ENCODE measurements at places on chromosomes 5 and 9.
A peak's percentile ranks its signal among the peaks of the same experiment; 100 is the strongest.

DNA sequence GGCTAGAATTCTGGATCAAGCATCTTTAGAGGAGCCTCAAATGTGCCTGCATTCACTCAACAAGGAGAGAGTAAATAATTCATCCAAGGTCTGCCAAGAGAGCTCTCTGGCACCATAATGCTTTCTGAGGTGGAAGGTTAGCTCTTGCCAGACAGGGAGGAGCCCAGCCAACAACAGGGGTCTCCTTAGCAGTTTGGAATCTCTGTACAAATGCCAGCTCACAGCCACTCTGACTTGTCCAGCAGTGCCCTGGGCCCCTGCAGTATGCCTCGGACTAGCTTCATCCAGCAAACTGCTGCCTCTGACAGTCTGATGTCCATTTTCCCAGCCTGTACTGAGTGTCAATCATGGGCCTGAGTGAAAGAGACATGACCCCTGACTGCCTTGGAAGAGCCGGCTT lies 127.2 kb upstream of the SLC44A1 start:
- DNase-seq = no peak

- DNase-seq = no peak
Observed at GRCh38 chr9:7690014-7690413, 109.6 kb downstream of the DMAC1 start.

DNA sequence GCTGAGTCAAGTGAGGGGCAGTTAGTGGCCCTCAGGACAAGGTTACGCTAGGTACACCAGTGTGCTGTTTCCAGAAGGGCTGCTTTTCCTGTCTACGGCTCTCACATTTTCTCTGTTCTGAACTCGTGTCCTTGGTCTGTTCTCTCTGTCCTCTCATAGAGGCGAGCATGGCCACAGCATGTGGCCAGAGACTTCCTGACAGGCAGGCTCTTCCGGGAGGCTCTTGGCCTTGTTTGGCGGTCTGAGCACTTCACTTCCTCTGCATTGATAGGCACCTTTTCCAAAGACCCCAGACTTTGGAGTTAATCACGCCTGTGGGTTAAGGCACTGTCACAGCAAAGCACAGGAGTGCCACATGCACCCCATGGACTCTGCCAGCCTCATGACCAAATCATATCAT lies 1.2 kb downstream of the CKMT2 start:
- no peak for DNase-seq

GRCh38 chr9:25418974-25419373 lies 259.3 kb downstream of the TUSC1 start:
- no peak for DNase-seq

GRCh38 chr5:80754900-80755299 lies 100.1 kb upstream of the DHFR start:
- no peak for DNase-seq

- DNase-seq = no peak
Observed at GRCh38 chr5:155008669-155009068, 4.9 kb upstream of the KIF4B start.

DNA sequence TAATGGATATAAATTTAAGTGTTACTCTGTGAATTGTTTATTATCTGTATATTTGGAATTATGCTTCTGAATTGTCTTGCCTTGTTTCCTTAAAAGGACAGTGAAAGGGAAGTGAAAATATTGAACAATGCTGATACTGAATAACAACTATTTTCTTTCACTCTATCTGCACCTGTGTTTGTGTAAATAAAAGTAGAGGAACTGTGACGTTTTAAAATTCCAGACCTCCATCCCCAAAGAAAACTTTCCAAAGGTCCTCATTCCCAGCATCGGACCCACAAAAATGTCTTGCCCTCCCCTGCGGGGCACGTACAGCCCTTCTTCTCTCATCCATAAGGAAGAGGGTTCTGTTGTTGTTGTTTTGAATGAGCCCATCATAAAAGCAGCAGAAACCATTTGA lies 100.0 kb downstream of the NLN start:
- no peak for DNase-seq

DNA sequence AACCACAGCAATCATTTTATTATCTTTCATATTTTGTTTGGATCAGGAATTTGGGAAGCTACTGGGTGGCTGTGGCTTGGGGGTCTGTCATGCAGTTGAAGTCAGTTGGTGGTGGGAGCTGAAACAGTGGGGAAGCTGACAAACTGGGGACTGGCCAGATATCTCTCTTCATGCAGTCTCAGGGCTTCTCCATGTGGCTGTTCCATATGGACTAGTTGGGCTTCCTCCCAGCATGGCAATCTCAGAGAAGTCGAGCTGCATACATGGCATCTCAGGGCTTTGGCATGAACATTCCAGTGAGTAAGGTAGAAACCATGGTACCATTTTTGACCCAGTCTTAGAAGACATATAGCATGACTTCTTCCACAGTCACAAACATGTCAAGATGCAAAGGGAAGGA lies 274.8 kb downstream of the ENC1 start:
- no peak for DNase-seq

GRCh38 chr5:77010243-77010642 lies 20.0 kb upstream of the AGGF1 start:
- no peak for DNase-seq

DNA sequence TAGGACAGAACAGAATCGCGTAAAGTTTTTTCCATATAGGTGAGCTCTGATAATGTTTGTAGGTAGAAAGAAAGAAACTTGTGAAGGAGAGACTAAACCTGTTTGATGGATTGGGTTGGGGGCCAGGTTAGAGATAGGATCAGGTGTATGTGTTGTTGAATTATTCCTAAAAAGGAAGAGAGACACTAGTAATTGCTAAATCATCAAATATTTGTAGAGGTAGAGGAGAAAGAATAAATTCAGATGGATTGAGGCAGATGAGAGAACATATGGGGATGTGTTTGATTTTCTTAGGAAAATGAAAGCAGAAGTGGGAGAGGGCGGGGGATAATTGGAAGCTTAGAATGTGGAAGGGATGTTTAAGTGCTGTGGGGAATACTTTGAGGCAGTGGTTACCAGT lies 7.7 kb downstream of the ZCCHC7 start:
- DNase-seq = no peak

DNA sequence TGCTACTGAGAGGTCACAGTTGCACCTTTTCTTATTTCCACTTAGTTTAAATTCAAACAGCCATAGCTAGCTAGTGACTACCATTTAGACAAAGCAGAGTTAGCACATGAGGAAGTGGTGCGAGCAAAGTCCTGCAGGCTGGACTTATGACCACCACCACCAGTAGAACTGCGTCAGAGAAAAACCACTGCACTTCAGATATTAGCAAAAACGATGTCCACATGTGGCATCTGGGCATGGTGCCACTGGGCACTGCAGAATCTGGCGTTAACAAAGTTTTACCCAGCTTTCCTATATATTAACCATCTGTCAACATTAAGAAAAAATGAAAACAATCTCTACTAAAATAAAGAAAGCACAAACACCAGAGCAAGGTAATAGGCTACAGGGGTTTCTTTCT lies 80.1 kb downstream of the SPTLC1 start:
- DNase-seq = no peak

DNA sequence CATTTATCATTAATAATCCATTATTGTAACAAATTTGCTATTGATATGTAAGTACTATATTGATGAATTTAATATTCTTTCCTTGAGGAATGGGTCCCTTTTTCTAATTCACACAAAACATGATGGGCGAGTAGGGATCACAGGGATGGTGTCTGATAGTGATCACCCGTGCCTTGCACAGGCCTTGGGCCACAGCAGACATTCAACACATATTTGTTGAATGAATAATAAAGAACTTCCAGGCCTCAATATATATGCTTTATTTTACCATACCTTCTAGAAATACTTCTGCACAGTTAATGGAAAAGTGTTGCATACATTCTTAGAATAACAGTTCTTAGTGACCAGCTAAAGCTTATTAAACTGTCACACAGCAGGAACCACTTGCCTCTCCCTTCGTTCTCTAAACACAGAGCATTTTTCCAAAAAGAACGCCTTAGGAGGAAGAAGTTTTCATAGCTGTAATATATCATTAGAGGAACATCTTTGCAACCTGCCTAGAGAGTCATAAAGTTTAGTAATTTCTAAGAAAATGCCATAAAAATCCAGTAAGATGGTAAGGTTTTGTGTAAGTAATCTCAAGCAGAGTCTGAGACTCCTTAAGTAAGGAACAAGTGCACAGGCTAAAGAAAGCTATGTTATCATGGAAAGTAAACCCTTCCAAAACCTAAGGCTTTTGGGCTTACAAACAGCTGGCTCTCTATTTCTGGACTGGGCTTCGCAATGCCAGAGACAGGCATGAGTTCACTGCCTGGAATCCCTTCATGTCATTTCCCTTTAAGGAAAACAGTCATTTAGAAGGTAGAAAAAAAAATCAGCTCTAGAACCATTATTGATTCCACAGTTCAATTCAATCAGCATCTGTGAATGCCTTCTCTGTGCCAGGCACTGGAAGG lies 17.7 kb downstream of the TTLL11 start:
- no peak for DNase-seq

- DNase-seq = no peak
Observed at GRCh38 chr5:80871541-80871961, 88.6 kb upstream of the RASGRF2 start.

DNA sequence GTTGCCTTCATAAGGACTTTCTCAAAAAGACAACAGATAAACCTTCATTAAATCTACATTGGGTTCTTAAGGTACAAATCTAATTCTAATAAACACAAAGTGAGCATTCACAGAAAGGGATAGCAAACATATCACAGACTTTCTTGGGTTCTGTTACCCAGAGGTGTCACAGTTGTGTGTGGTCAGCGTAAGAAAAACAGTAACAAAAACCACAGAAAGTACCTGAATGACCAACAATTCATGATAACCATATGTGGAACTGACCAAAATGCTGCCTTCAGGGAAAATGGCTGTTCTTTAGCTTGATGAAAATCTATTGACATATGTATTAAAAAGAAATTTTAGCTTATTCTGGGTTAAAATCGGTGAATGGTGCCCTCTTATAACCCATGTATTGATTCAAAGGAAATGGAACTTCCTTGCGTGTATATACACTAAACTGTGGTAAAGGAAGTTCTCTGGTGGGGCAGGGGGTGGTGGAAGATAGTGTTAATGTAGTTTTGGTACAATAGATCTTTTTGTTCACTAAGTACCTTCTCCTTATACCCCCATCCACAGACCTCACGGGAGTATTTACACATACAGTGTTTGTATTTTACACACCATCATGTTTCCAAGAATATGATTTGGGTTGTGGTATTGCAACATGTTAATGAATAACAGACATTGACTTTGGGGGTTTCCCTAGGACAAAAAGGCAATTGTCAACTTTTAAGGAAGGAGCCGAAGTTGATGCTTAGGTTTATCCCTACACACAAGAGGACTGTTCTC lies 152.5 kb downstream of the APBA1 start:
- DNase-seq = no peak

DNA sequence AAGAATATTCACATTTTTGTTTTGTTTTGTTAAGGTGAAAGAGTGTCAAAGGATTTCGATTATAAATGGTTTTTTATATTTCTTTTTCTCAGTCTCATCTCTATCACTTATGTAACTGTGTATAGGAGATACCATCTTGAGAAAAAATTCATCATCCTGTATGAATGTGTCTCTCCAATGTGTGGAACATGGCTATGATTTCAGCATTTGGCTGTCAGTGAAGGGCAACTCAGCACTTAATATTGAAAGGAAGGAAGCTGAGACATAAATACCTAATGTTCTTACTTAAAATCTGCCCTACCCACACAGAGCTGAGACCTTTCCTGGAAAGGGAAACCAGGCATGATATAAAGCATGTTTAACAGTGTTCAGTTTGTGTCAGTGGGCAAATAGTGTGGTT lies 474.2 kb upstream of the RIOK2 start:
- DNase-seq = no peak

DNA sequence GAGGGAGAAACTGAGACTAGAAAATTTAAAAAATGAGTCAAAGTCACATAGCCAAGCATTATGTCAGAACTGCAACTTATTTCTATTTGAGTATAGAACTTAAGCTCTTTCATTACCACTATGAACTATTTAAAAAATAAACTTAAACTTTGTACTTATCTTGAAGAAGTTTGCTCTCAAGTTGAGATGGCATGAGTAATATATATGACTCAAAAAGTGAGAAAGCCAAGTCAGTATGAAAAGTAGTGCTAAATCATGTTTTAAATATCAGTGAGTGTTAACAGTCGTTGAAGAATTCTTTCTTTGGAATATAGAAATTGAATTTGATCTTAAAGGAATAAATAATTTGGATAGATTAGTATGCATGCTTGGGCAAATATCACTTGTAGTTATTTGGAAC lies 36.3 kb upstream of the CDH10 start:
- DNase-seq = no peak

- no peak for DNase-seq
Observed at GRCh38 chr5:4212981-4213819, 617.6 kb downstream of the IRX1 start.

DNA sequence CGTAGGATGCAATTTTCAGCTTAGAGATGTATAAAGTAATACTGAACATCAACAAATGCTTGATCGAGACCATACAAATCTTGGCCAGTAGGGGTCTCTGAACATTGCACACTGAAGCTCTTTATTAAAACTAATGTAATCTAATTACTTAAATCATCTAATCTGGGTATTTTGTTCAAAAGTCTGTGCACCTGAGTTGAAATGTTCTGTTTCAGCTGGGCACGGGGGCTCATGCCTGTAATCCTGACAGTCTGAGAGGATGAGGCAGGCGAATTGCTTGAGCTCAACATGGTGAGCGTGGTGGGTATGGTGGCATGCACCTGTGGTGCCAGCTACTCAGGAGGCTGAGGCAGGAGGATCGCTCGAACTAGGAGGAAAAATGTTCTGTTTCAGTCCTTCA lies 41.0 kb downstream of the ESM1 start:
- peak; percentile 20 for DNase-seq

DNA sequence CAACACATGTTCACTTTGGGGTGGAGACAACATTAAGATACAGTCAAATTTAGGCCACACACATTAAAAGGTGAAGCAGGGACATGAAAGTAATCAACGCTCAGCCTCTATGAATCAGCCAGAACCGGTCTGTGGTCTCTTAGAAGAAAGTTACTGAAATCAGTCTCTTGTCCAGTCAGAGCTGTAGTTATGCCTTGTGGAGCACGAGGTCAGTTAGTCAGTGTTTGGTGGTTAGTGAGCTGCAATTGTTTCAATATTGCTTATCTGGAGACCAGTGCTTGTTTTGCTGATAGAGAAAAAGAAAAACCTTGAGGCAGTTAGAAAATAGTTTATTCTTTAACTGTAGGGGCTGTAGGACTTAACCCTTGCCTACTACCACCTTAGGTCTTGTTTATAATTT lies 157.8 kb upstream of the RASEF start:
- DNase-seq = no peak

GRCh38 chr9:76583256-76583655 lies 124.3 kb downstream of the GCNT1 start:
- no peak for DNase-seq

DNA sequence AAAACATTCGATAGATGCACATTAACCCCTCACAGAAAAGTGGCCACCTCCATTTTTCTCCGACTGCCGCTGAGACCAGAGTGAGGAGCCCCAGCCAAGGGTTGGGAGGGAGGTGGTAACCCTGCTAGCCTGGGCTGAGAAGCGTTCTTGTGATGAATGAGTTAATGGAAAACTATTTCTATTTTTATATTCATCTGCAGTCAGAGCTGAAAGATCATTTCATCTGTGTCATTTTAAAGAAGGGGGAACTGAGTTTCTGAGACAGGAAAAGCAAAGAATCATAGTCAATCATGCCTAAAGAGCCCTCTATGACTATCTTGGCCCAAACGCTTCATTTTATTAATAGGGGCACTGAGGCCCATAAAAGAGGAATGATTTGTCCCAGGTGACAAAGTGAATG lies 229.5 kb downstream of the PAPPA start:
- no peak for DNase-seq
